ENCODE measurements at places on chromosomes 5 and 9. TPM values are rescaled to one million over a fixed set of nuclear protein-coding genes. Genes with fewer than 3 reads are reported as not detected.

RUSC2 gene
- total RNA-seq, result 24.2 TPM

GMCL2 gene
- total RNA-seq, result not detected

USP20 gene
- total RNA-seq, result 7.7 TPM

PCAT7 gene
- 0.64 TPM for total RNA-seq

NREP gene
- total RNA-seq, result 146 TPM

ARHGEF28 gene
- 40.2 TPM for total RNA-seq

RGS7BP gene
- not detected for total RNA-seq
